Left ventricle myocardium inferior (tissue), 1 donor: ENCODE measurements at places on chromosomes 5 and 9. TPM values are rescaled to one million over a fixed set of nuclear protein-coding genes. Genes with fewer than 3 reads are reported as not detected.

- H3K27me3 ChIP-seq = no peaks in the 10 kb centered on the region
- H3K27ac ChIP-seq = no peak overlapping the region
- H3K4me3 ChIP-seq = no peak overlapping the region
Measured at GRCh38 chr5:53126521-53126920, 17.0 kb upstream of the MOCS2 start.

DNA sequence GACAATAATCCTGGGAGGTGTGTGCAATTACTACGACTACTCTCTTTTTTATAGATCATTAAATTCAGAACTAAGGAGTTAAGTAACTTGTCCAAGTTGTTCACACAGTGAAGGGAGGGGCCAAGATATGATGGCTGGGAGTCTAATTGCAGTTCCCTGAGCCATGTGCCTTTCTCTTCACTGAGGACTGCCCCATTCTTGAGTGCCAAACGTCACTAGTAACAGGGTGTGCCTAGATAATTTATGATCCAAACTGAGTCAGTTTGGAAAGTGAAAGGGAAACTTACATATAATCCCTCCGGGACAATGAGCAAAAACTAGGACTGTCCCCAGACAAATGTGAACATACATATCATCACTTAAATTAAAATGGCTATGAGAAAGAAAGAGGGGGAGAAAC lies 20.2 kb downstream of the IL7R start:
- peaks cover 4% of the 10 kb centered on the region for H3K27me3 ChIP-seq
- no peak for DNase-seq
- H3K4me1 ChIP-seq = no peaks in the 10 kb centered on the region
- H3K4me3 ChIP-seq = no peak overlapping the region
- no peak overlapping the region for H3K27ac ChIP-seq

DNA sequence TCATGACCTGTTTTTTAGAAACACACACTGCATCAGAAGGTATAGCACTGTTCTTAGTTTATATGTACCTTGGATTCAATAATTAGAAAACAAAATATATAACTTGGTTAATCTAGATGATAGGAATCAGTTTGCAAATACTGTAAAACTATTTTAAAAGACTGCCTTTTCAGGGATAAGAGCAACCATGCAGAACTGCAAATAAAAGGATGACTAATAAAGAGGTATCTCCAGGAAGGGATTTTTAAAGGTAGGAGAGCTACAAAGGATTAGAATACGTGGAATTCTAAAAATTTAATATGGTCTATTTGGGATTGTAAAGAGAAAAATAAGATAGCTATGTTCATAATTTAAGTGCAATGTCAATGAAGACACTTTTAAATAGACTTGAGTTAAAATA lies 9.4 kb downstream of the GABRA1 start:
- no peak overlapping the region for H3K4me3 ChIP-seq
- H3K27ac ChIP-seq = no peak overlapping the region
- H3K4me1 ChIP-seq = no peaks in the 10 kb centered on the region
- no peak for DNase-seq
- no peaks in the 10 kb centered on the region for H3K36me3 ChIP-seq

DNA sequence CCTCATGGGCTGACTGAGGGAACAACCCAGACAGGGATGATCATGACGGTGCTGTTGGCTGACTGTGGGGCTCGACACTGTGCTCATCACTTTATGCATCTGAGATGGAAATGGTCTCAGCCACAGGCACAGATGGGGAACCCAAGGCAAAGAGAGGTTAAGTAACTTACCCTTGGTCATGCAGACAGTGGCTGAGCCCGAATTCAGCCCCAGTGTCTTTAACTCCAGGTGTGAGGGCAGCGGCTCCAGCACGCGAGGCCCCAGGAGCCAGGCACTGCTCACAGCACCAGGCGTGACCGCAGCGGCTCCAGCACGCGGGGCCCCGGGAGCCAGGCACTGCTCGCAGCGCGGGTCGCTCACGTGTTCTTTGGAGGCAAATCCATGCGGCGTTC lies 45.3 kb upstream of the FCN1 start:
- no peak for DNase-seq
- H3K36me3 ChIP-seq = no peaks in the 10 kb centered on the region
- H3K4me1 ChIP-seq = peaks cover 28% of the 10 kb centered on the region
- no peak overlapping the region for H3K27ac ChIP-seq
- peaks cover 22% of the 10 kb centered on the region for H3K27me3 ChIP-seq

DNA sequence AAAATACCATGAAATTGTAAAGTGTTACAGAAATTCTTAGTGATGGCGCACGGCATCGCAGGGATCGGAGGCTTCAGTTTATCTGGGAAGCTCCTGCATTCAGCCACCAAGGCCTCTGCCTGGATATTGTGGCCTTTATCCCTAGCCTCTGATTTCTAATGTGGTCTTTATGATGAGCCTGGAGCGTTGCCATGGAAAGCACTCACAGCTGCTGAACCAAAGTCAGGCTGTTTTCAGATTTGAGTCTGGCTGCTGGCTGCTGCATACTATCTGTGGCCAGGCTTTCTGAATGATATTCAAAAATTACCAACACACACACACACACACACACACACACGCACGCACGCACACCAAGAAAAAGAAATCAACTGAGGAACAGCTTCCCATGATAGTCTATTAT lies 101.1 kb upstream of the ZNF366 start:
- peaks cover 9% of the 10 kb centered on the region for H3K4me1 ChIP-seq
- no peaks in the 10 kb centered on the region for H3K27me3 ChIP-seq
- H3K27ac ChIP-seq = no peak overlapping the region
- no peak overlapping the region for H3K4me3 ChIP-seq
- peak; percentile 19 for DNase-seq

The PRDM9 gene
- not detected for total RNA-seq

GRCh38 chr5:58761407-58761806 lies 178.5 kb downstream of the RAB3C start:
- no peak for DNase-seq
- H3K4me3 ChIP-seq = no peak overlapping the region
- H3K27ac ChIP-seq = no peak overlapping the region
- H3K36me3 ChIP-seq = no peaks in the 10 kb centered on the region
- peaks cover 18% of the 10 kb centered on the region for H3K4me1 ChIP-seq

The OLFM1 gene
- total RNA-seq = 10.0 TPM

DNA sequence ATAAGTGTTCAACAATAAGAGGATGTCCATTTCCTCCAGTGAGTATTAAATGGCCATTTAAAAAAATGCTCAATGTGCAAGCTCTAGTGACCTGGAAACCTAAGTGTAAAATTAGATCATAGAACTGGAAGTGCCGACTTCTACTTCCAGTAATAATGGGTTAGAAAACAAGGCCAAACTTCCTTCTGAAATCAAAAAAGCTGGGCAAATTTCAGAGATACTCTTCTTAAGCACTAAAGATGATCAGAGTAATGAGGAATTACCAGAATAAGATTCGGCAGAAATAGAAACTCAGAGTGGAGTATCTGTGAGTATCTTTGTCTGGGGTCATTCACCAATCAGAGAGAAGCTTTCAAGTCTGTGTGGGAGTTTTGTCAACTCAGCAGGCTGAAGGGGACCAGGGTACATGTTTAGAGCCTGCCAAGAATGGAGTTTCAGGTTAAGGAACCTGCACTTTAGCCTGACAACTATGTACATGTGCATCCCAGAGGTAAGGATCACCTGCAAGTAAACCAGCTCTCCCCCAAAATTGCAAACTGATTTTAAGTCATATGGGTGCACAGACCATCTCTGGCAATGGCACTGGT lies 17.1 kb downstream of the FCN2 start:
- no peak overlapping the region for H3K4me3 ChIP-seq
- H3K4me1 ChIP-seq = peaks cover 48% of the 10 kb centered on the region
- no peaks in the 10 kb centered on the region for H3K36me3 ChIP-seq
- H3K27ac ChIP-seq = peak overlapping the region; percentile 89
- DNase-seq = no peak

DNA sequence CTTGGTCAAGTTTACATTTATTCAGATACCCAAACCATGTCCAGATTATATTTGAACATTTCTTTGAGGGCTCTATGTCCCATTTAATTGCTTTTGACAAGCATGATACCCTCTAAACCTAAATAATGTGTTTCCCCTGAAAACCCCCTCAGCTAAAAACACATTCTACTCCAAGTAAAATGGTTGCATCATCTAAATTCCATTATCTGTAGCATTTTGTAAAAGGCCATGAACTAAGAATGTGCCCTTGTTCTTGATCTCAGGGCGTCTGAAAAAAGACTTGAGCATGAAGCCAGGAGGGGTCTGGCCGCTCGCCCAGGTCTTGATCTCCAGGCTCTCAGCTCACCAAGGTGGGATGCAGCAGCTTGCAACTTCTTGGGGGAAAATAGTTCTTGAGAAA lies 53.5 kb upstream of the ERCC6L2 start:
- H3K27ac ChIP-seq = no peak overlapping the region
- H3K4me1 ChIP-seq = no peaks in the 10 kb centered on the region
- no peaks in the 10 kb centered on the region for H3K36me3 ChIP-seq
- no peak for DNase-seq
- H3K4me3 ChIP-seq = no peak overlapping the region

The C9orf153 gene
- 0.38 TPM for total RNA-seq

The PCDHA10 gene
- 0.05 TPM for total RNA-seq

- no peaks in the 10 kb centered on the region for H3K27me3 ChIP-seq
- H3K4me3 ChIP-seq = no peak overlapping the region
- DNase-seq = no peak
- no peaks in the 10 kb centered on the region for H3K4me1 ChIP-seq
- no peaks in the 10 kb centered on the region for H3K36me3 ChIP-seq
- no peak overlapping the region for H3K27ac ChIP-seq
Measured at GRCh38 chr5:92353107-92354030, 970.3 kb upstream of the ARRDC3 start.

The SLC6A19 gene
- total RNA-seq = not detected

- H3K27me3 ChIP-seq = no peaks in the 10 kb centered on the region
- no peaks in the 10 kb centered on the region for H3K36me3 ChIP-seq
- DNase-seq = no peak
- H3K4me1 ChIP-seq = no peaks in the 10 kb centered on the region
- no peak overlapping the region for H3K4me3 ChIP-seq
- H3K27ac ChIP-seq = no peak overlapping the region
Measured at GRCh38 chr5:54803471-54804011, 181.9 kb downstream of the ESM1 start.

DNA sequence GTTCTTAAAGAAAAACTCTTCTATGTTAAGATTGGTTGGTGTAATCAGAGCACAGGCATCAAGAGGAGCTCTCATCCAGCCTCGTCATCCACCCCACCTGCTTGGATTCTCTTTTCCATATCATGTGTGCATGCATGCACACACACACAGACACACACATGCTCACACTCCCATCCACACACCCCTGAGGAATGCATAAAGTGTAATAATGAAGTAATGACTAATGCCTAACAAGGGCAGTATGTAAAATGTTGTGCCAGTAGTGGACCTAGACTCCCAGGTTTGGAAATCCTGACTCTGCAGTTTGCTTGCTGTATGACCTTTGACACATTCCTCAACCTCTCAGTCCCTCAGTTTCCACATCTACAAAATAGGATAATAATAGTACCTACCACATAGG lies 280.0 kb upstream of the ANKRD55 start:
- peaks cover 54% of the 10 kb centered on the region for H3K4me1 ChIP-seq
- peak overlapping the region; percentile 53 for H3K27ac ChIP-seq
- H3K36me3 ChIP-seq = no peaks in the 10 kb centered on the region
- no peak for DNase-seq
- H3K27me3 ChIP-seq = no peaks in the 10 kb centered on the region

DNA sequence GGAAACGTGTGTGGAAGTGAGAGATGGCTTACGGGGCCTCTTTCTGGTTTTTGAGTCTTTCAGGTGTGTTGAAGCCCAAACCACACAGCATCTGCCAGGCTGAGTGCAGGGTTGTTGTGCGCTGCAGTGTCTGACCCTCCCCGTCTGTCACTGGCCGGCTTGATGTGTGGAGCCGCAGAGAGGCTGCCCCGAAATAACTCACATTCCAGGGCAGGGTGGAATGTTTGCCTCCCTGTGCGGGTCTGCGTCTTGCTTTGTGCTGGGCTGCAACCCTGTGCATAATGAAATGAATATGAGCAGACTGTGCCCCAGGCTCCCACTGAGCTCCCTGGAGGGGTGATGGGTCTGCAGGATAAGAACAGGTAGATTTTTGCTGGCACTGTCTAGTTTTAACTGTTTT lies 9.9 kb upstream of the PLEKHG4B start:
- no peak for DNase-seq
- no peak overlapping the region for H3K4me3 ChIP-seq
- H3K36me3 ChIP-seq = no peaks in the 10 kb centered on the region
- no peak overlapping the region for H3K27ac ChIP-seq
- H3K4me1 ChIP-seq = no peaks in the 10 kb centered on the region

DNA sequence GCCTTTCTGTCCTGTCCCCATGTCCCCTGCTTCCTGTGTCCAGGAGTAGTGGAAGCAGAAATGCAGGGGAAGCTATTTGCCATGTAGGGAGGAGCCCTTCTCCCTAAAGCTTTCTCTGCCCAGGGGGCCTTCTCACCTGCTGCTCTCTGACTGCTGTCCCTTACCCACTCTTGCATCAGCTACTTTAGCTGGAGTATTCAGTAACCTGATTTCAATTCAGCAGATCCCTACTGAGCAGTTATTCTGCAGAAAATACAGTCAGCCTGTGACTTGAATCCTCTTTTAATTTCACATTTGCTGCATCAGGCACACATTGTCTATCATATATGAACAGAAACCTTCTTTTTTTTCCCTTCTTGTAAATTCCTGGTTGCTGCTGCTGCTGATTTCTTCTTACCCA lies 90.4 kb downstream of the MVB12B start:
- no peak for DNase-seq
- no peak overlapping the region for H3K4me3 ChIP-seq
- H3K36me3 ChIP-seq = peaks cover 3% of the 10 kb centered on the region
- no peak overlapping the region for H3K27ac ChIP-seq

The GPR150 gene
- 0.14 TPM for total RNA-seq

GRCh38 chr5:97067296-97067850 lies 75.0 kb downstream of the LIX1 start:
- H3K4me3 ChIP-seq = no peak overlapping the region
- H3K4me1 ChIP-seq = peaks cover 5% of the 10 kb centered on the region
- H3K27ac ChIP-seq = no peak overlapping the region
- no peak for DNase-seq
- no peaks in the 10 kb centered on the region for H3K36me3 ChIP-seq

GRCh38 chr5:114903767-114904166 lies 265.9 kb downstream of the TRIM36 start:
- no peak overlapping the region for H3K27ac ChIP-seq
- no peaks in the 10 kb centered on the region for H3K27me3 ChIP-seq
- H3K36me3 ChIP-seq = no peaks in the 10 kb centered on the region
- no peak for DNase-seq
- H3K4me1 ChIP-seq = no peaks in the 10 kb centered on the region
